Activated T-helper 17 cell treated with anti-CD3 and anti-CD28 coated beads, Interleukin-2, amount 50 U/mL, for 72 hours (primary cell): ENCODE measurements at places on chromosomes 2 and 18. TPM values are rescaled to one million over a fixed set of nuclear protein-coding genes. Genes with fewer than 3 reads are reported as not detected.

DNA sequence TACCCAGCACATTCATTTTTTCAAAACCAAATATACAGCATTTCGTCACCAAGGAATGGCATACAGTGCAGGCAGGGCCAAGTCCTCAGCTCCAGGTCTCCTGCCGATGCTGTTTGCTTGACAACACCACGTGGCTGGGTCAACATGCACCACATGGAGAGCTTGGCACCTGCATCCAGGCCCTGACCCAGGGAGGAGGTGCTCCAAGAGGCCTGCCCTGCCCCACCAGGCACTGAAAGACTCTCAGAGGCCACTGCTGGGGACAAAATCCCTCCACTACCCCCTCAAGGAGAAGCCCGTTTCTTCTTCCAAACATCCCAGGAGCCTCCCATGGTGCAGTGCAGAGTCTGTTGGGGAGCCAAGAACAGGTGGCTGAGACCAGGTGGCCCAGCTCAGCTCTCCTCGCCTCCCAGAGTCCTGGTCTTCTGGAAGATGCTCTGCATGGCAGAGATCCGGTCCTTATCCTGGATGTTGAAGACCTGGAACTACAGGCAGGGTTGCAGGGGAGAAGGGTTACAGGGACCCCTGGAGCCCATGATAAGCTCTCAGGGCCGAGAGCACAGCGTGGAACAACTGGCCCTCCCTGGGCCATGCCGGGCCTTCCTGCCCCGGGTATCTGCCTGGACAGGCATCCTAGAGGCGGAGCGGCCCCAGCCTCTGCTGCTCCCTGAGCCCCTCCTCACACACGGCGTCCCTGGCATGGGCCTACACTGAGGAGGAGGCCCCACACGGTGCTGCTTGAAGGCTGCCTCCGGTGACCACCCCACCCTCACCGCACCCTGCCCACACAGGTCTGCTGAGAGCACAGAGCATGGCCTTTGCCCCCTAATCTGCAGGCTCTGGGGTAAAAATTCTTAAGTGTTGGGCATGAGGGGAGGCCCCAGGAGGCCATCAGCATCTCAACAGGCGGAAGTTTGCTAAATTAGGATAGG is 9.0 kb downstream of the MAB21L4 start:
- ATAC-seq, result no peak

GRCh38 chr18:36297417-36298125 is at the start of gene FHOD3:
TSS of gene FHOD3 (plus strand) at chr18:36297713. CDS start at chr18:36297836, 123 bp downstream.
- peak; percentile 29 for ATAC-seq

DNA sequence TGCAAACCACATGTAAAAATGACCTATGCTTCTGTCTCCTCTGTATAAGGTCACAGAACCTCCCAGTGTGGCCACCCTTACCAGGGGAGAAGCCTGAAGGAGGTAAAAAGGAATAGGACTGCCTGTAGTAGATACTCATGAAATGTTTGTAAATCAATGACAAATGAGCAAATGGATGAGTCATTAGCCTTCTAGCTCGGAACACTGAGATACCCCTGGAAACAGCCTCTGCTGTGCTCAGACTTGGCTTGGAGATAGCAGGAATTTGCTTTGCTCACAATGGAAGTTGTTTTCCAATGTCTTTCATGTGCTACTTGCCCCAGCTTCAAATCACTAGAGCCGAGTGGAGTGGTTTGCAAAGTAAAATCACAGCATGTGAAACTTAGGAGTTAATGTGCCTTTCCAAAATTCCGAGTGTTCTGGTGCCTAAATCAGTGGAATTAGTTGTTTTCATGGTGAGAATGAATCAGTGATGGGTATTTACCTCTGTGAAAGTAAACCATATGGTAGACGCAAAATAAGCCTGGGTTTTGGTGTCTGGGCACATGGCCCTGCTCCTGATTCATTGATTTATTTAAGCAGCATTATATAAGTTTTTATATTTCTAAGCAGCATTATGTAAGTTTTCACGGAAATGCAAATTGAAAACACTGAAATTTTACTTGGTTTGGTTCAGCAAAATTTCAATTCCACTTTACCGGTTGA is 154.0 kb upstream of the MAP3K20 start:
- ATAC-seq, result no peak

DNA sequence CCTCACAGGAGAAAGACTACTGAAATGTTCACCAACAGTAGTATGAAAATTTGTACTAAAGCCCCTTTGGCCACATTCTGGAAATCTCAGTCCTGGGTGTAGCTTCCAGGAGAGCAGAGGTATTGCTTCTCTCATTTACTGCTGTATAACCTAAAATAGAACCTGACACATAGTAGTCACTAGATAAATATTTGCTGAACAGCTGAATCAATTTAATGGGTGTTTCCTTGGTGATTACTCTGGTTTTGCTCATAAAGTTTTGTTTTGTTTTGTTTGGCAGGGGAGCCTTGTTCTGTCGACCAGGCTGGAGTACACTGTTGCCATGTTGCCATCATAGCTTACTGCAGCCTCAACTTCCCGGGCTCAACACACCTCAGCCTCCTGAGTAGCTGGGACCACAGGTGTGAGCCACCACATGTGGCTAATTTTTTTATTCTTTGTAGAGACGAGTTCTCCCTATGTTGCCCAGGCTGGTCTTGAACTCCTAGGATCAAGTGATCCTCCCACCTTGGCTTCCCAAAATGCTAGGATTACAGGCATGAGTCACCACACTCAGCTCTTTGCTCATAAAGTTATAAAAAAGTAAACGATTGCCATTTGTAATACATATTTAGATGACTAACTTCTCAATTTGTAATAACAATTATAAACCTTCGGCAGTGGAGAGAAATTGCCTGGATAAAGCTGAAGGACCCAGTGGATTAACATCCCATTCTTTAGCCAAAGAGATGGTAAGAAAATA is 11.5 kb upstream of the PARD3B start:
- ATAC-seq, result no peak

GRCh38 chr2:135530313-135531230 is at the start of gene ZRANB3:
TSS of gene ZRANB3 (minus strand) at chr2:135531218.
- peak; percentile 70 for ATAC-seq

DNA sequence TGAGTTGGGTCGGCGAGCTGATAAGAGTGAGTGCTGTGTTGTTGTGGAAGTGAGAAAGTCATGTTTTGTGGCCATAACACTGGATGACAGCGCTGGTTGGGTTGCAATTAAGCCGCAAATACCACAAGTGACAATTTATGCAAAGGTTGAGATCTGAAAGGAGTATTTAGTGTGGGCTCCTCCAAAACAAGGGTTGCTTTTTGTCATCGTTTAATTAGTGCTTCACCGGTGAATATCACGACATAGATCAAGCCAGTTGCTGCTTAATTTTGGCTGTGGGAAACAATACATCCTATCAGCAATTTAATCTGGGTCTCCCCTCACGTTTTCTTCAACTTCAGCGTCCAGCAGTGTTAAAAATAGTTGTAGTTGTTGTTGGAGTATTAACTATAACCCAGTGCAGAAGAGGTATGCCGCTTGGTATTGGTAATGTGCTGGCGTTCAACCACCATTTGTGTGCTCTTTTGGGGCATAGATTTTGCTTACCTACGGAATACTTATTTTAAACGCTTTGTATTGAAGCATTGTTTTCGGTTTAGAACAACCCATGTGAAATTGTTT is 662 bp downstream of the ACVR2A start:
- peak; percentile 68 for ATAC-seq

DNA sequence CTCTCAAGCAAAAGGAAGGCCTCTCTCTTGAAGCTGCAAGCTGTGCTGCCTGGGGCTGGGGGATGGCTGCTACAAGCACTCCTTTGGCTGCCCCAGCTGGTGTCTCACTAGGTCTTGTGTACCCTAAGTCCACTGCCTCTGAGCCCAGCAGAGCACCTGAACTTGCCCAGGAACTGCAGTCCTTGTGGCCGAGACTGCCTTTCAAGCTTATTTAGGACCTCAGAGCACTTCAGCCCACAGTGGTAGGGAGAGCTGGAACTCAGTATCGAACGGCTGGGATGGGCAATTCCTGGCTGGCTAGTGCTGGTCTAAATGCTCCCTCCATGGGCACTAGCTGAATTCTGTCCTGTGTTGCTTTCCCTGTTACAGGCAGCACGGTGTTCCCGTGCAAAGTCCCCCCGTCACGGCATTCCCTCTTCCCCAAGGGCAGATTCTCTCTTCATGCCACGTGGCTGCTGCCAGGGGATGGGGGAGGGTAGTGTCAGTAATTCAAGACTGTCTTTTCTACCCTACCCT is 25.9 kb downstream of the STPG4 start:
- no peak for ATAC-seq

THADA gene
- 36.3 TPM for total RNA-seq

RAMP1 gene
- total RNA-seq, result not detected
